Natural killer cell treated with Interleukin-12 subunit alpha and Interleukin-12 subunit beta and Interleukin-15 and Interleukin-18, amount 100 ng/mL, for 72 hours (primary cell): ENCODE measurements at places on chromosomes 6 and 20. TPM values are rescaled to one million over a fixed set of nuclear protein-coding genes. Genes with fewer than 3 reads are reported as not detected.

PPP1R3D gene
- total RNA-seq: 16.4 TPM

PPP1R16B gene
- total RNA-seq: 119 TPM

ZC2HC1B gene
- total RNA-seq: not detected

MYLK4 gene
- total RNA-seq: 0.24 TPM

CALHM4 gene
- total RNA-seq: not detected

- DNase-seq: no peak
Observed at GRCh38 chr6:129253242-129253641, 370.3 kb downstream of the LAMA2 start.

GRCh38 chr20:48706116-48706656 lies 121.6 kb downstream of the PREX1 start:
- DNase-seq: peak; percentile 39

DNA sequence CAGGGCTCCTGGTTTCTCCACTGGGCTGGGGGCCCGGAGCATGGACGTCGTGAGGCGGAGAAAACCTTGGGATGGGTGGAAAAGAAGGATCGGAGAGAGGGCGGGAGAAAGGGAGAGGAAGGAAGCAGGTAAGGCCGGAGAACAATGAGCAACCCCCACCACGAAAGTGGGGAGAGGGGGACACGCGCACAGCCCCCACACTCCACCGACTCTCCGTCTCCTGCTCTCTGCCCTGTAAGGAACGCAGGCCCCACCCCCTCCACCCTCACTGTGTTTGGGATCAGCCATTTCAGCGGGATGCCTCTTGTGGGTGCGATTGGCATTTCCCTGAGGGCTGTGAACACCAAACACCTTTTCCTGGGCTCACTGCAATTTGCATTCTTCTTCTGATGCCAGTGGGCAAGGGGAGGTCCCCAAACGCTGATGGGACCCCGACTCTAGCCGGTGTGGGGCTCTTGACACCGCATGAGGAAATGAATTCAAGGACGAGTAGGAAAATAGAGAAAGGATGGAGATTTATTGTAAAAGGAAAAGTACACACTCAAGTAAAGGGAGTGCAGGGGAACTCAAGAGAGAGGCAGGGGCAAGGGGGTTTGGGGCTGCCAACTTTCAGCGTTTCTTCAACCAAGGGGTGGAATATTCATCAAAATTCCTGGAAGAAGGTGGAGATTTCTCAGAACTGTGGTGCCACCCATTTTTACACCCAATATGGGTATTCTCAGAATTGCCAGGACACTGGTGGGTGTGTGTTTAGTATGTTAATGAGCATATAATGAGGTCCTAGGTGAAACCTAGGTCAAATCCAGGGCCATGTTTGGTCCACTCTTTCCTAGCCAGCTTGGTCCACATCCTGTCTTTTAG lies 13.1 kb upstream of the RAET1L start:
- no peak for DNase-seq

DNA sequence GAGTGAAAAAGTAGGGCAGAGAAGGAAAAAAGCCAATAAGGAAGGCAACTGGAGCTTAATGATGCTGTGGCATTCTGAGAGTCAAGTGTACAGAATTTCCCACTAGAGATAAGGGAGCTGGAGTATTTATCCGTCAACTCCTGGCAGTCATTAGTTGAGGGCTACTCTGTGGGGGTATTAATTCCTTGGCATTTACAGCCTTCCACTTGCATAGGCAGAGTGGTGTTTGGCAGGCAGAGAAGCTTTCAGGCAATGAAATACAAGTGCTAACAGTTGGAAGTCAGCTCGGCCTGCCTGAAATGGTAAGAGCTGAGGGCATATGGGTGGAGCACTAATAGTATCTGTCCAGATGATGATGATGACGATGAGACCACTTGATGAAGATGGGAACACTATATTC lies 207.3 kb upstream of the FLRT3 start:
- DNase-seq: no peak

GRCh38 chr20:25859649-25860530 lies 163.2 kb upstream of the ZNF337 start:
- peak; percentile 86 for DNase-seq

- no peak for DNase-seq
Observed at GRCh38 chr6:84547341-84547801, 217.0 kb downstream of the TBX18 start.
